ENCODE measurements at places on chromosomes 1 and 21.
A peak's percentile ranks its signal among the peaks of the same experiment; 100 is the strongest.

- DNase-seq: no peak
Observed at GRCh38 chr1:193590102-193590501, 403.7 kb upstream of the B3GALT2 start.

DNA sequence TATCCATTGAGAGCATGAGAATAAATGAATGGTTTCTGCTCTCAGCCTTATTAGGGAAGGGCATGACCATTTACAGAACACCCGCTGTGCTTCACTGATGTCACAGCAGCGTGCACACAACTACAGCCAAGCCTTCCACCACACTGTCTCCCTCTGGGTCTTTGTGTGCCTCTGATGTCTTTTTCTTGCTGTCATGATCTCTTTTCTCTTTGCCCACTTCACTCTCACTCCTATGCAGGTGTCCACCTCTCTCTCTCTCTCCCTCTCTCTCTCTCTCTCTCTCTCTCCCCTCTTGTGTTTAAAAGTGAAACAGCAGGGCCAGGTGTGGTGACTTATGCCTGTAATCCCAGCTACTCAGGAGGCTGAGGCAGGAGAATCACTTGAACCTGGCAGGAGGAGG, 232.5 kb upstream of the JUN start:
- DNase-seq: no peak

- DNase-seq: no peak
Observed at GRCh38 chr1:234600418-234601281, 9.3 kb downstream of the IRF2BP2 start.

DNA sequence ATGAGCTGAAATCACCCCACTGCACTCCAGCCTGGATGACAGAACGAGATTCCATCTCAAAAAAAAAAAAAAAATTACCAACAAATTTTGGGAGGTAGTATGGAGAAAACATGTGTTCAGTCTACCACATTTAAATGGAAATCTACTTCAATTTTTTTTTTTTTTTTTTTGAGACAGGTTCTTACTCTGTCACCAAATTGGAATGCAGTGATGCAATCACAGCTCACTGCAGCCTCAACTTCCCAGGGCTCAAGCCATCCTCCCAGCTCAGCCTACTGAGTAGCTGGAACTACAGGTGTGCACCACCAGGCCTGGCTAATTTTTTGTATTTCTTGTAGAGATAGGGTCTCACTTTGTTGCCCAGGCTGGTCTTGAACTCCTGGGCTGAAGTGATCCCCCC, 82.1 kb downstream of the GFI1 start:
- DNase-seq: peak; percentile 34

- DNase-seq: no peak
Observed at GRCh38 chr1:43949678-43950077, 2.9 kb downstream of the IPO13 start.

- DNase-seq: peak; percentile 95
Observed at GRCh38 chr1:24705260-24706073, 39.8 kb upstream of the CLIC4 start.

- no peak for DNase-seq
Observed at GRCh38 chr1:50978852-50979781, 9.1 kb downstream of the CDKN2C start.

DNA sequence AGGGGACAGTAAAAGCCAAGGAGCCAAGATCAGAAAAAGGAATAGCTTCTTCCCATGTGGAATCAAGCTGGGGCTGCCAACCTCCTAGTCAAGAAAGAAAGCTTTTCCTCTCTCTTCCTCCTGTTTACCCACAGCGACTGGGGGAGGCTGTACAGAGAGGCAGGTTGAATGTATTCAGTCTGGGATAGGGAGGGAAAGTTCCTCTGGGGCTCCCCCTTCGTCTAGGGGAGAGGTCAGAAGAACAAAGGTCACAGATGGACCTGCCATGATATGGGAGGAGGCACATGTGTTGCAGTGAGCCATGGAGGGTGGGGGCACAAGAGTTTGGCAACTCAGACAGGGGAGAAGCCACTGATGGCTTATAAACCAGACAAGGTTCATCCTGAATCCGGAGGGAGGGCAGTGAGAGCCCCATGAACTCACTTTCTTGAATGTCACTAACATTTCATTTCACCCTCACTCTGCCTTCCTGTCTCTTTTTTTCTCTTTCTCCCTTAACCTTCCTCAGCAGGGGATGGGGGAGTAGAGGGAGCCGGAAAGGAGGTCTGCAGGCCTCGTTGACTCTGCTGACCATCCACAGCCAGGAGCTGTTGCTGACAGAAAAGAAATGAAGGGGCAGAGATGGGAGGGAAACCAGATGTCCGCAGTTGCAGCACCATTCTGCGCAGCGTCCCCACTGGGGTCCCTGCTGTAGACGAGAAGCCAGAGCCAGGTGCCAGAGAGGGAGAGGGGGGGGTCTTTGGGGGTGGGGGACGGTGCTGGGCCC, 61.1 kb downstream of the PLXNA2 start:
- DNase-seq: no peak
